H9 (cell line): ENCODE measurements at places on chromosomes 11 and 22. TPM values are rescaled to one million over a fixed set of nuclear protein-coding genes. Genes with fewer than 3 reads are reported as not detected.

GRCh38 chr11:75509020-75509720, 16.6 kb downstream of the GDPD5 start:
- no peaks in the 10 kb centered on the region for H3K36me3 ChIP-seq
- DNase-seq = no peak
- no peaks in the 10 kb centered on the region for H3K4me1 ChIP-seq
- H3K4me3 ChIP-seq = no peak overlapping the region

DNA sequence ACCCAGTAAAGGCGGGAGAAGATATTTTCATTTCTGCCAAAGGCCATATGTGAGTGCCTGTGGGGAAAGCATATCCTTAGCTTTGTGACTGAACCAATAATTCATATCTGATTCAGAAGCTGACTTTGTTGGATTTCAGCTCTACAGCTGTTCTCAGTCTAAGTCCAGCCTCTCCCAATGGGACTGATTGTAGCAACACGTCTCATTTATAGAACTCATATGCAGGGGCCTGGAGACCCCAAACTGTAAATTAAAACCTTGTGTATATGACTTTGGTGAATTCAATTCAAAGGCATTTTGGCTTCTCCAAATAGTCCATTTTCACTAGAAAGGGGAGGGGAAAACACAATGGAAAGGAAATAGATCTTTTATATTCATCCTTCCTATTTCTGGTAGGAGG, 250.4 kb upstream of the SORL1-AS1 start:
- no peak overlapping the region for H3K4me3 ChIP-seq
- H3K27me3 ChIP-seq = no peaks in the 10 kb centered on the region; the same call in 1 of the 2 replicates
- H3K4me1 ChIP-seq = no peaks in the 10 kb centered on the region
- DNase-seq = no peak
- H3K27ac ChIP-seq = no peak overlapping the region

- H3K27ac ChIP-seq = no peak overlapping the region
- no peak for DNase-seq
- H3K27me3 ChIP-seq = no peaks in the 10 kb centered on the region
- H3K36me3 ChIP-seq = peaks cover 55% of the 10 kb centered on the region
- peak overlapping the region; percentile 99 for H3K4me3 ChIP-seq
These were observed 2.5 kb downstream of the CSTF3 start for GRCh38 chr11:33158596-33159275.

DNA sequence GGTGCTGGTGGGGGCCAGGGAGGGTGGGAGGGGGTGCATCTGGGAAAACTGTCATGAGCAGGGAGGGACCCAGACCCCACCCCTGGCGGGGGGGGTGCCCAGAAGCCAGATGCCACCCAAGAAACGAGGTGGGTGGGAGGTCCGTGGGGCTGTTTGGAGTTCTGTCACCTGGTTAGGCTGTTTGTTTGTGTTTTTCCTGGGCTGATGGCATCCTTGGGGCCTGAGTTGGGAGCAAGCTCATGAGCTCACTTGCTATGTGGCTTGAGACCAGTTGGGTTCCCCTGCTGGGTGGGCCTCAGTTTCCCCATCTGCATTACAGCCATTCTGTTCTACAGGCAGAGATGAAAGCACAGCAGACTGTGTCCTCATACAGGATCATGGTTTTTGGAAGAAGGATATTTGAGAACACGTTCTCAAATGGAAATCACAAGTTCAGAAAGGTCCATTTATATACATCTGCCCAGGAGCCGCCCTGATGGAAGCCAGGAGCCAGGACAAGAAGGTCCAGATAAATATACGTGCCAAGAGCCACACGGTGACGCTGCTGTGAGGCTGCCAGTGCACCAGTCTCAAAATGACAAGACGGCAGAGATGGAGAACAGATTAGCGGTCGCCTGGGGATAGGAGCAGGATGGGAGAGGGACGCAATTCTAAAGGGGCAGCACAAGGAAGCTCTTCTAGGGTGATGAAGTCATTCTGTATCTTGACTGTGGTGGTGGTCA, 312.9 kb downstream of the MN1 start:
- no peaks in the 10 kb centered on the region for H3K4me1 ChIP-seq
- no peak for DNase-seq
- H3K27ac ChIP-seq = no peak overlapping the region
- no peaks in the 10 kb centered on the region for H3K27me3 ChIP-seq
- H3K36me3 ChIP-seq = peaks cover 15% of the 10 kb centered on the region

DNA sequence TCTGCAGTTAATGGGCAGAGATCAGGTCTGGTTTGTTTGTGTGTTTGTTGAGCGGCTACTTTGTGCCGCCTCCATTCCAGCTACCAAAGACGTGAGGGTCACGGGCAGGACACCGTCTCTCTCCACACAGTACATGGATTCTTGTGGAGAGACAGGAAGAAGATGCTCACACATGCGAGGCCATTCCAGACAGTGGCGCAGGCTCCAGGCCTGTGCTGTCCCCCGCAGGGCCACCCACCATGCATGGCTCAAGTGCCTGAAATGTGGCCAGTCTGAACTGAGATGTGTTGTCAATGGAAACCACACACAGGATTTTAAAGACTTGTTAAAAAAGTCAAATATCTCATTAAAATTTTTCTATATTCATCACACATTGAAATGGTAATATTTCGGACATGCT, 848.3 kb downstream of the TBC1D22A start:
- no peak for DNase-seq
- no peaks in the 10 kb centered on the region for H3K27me3 ChIP-seq
- H3K36me3 ChIP-seq = peaks cover 7% of the 10 kb centered on the region

DNA sequence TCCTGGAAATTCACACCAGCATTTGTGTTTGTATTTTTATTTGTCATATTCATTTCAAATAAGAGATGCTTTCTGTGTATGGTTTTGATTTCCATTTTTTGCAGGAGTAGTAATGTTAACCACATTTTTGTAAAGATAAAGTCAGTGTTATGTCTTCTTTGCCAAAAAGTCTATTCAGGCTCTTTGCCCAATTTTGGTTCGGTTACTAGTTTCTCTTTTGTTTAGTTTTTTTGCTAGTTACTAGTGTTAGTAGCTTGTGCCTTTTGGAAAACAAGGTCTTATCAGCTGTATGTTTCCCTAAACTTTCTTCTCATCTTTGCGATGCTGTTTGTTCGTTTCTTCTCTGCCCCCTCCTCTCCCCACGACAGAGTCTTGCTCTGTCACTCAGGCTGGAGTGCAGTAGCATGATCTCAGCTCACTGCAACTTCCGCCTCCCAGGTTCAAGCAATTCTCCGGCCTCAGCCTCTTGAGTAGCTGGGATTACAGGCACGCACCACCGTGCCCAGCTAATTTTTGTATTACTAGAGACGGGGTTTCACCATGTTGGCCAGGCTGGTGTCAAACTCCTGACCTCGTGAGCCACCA, 112.3 kb upstream of the GRK3 start:
- H3K36me3 ChIP-seq = peaks cover 13% of the 10 kb centered on the region
- no peaks in the 10 kb centered on the region for H3K27me3 ChIP-seq
- no peaks in the 10 kb centered on the region for H3K4me1 ChIP-seq
- no peak overlapping the region for H3K27ac ChIP-seq
- no peak overlapping the region for H3K4me3 ChIP-seq

SMC1B gene
- 0.11 TPM in 1 of 2 replicates, not detected in the other for total RNA-seq

DNA sequence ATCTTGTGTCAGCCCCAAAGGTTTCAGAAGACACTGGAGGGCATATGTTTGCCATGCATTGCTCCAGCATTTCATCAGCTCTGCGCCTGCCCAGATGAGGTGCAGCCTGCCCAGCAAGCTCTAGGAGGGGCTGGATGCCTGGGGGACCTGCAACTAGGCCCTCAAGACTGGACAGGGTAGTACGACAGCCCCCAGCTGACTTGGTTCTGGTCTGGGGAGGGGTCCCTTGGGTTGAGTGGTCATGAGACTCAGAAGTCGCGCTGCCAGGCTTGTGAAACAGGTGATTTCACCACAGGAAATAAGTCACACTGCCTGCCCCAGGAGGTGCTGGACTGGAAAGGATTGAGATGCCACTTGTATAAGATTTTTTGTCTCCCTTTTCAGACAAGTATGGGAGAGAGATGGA, 23.4 kb downstream of the TPBGL start:
- no peak overlapping the region for H3K27ac ChIP-seq
- no peak overlapping the region for H3K4me3 ChIP-seq
- DNase-seq = no peak
- H3K27me3 ChIP-seq = no peaks in the 10 kb centered on the region
- H3K36me3 ChIP-seq = no peaks in the 10 kb centered on the region

DNA sequence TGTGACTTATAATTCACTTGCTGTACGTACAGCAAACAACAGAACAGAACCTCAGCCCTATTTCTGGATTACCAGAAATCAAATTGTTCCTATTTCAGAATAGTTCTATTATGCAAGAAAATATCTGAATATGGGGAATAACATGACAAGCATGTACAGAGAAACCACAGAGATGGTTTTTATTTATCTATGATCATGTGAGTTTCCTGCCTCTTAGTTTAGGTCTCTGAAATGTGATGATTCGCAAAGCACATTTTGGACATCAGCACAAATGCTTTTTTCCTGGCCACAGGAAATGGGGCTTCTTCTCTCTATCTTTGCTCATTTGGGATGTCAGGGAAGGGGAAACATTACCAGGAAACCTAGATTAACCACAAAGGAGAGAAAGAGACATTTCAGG, 266.7 kb upstream of the CTSC start:
- DNase-seq = no peak
- no peaks in the 10 kb centered on the region for H3K27me3 ChIP-seq
- H3K27ac ChIP-seq = no peak overlapping the region
- H3K4me3 ChIP-seq = no peak overlapping the region
- H3K36me3 ChIP-seq = no peaks in the 10 kb centered on the region
- H3K4me1 ChIP-seq = no peaks in the 10 kb centered on the region

YPEL1 gene
- total RNA-seq = 5.4 and 8.1 TPM in 2 replicates

GRCh38 chr11:2264366-2265053, 5.9 kb downstream of the ASCL2 start:
- DNase-seq = no peak
- no peaks in the 10 kb centered on the region for H3K36me3 ChIP-seq
- peaks cover 11% of the 10 kb centered on the region; the same call in 1 of the 2 replicates for H3K27me3 ChIP-seq
- H3K27ac ChIP-seq = no peak overlapping the region

DNA sequence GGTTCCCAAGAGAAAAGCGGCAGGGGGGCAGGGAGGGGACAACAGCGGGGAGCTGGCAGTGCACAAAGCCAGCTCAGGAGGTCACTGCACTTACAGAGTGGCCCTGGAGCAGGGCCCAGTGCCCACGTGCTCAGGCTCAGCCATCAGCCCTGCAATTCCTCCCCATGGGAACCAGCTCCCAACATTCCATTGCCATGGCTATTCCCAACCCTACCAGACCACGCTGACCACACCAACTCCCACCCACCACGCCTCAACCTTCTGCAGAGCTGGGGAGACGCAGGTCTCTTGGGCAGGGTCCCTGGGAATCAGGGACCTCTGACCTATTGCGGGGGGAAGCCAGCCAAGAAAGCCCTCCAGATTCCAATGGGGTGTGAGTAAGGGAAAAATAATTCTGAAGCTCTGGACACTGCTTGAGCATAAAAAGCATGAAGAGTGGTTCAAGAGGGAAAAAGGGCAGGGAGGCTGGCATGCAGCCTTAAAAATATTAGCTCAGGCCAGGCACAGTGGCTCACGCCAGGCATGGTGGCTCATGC, 38.3 kb upstream of the TFIP11 start:
- H3K36me3 ChIP-seq = peaks cover 16% of the 10 kb centered on the region
- no peaks in the 10 kb centered on the region for H3K27me3 ChIP-seq
- peak overlapping the region; percentile 63; the same call in 1 of the 3 replicates for H3K4me3 ChIP-seq
- no peak overlapping the region for H3K27ac ChIP-seq

DNA sequence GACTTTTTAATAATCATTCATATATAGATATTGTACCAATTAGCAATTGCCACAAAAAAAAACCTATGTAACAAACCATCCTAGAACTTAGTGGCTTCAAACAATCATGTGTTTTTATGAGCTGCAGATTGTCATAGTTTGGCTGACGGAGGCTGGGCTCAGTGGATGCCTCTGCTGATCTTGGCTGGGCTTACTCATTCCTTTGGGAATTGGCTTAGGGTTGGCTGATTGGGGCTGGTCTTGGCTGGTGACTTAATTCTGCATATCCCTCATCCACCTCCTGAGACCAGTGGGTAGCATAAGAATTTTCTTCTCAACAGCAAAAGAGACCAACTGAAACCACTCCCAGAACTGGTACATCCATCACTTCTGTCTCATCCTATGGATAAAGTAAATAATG, 57.9 kb upstream of the PHF21B start:
- H3K36me3 ChIP-seq = peaks cover 7% of the 10 kb centered on the region
- peaks cover 2% of the 10 kb centered on the region; the same call in 1 of the 2 replicates for H3K4me1 ChIP-seq
- H3K4me3 ChIP-seq = no peak overlapping the region
- DNase-seq = no peak

PICK1 gene
- total RNA-seq = 34.9 and 35.7 TPM in 2 replicates

DNA sequence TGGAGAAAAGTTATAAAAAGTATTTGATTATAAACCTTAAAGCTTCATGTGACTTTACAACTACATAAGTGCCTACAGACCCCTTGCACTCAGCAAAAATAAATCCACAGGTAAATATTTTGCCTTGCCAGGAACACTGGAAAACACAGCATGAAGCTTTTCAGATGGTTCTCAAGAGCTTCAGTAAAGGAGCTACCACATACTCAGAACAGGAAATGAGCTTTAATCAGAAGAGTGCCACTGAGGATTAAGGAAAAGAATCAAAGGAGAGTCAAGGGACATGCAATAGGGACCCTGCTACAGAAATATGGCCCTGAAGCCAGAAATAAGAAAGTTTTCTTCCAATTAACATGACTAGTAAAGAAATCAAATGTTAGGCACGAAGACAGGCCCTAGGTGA, 1.2 kb downstream of the CASP1 start:
- no peak for DNase-seq
- H3K4me3 ChIP-seq = no peak overlapping the region
- no peak overlapping the region for H3K27ac ChIP-seq
- peaks cover 5% of the 10 kb centered on the region; the same call in 2 of the 3 replicates for H3K36me3 ChIP-seq
- no peaks in the 10 kb centered on the region for H3K27me3 ChIP-seq

DNA sequence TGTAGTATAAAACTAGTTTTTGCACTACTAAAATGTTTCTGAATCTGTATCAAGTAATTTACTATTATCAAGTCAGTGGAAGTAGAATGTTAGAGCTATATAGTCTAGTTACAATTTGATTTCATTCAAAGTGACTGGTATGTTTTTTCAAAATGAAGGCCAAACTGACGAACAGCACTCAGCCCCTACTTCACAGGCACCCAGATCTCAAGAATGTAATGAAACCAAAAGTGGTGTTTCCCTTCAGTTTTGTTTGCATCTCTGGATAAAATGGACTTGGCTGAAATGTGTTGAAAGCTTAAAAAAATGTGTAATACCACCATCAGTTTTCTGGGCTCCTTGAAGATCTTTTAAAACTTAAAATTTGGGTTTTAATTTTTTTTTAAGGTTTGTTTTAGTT, 46.4 kb downstream of the QSER1 start:
- no peak overlapping the region for H3K27ac ChIP-seq
- no peaks in the 10 kb centered on the region for H3K27me3 ChIP-seq
- no peaks in the 10 kb centered on the region for H3K4me1 ChIP-seq
- no peak for DNase-seq

RAG1 gene
- total RNA-seq = 0.50 and 0.70 TPM in 2 replicates

NUP50 gene
- 125 and 134 TPM in 2 replicates for total RNA-seq

GRCh38 chr22:49726701-49727101, 101.0 kb downstream of the BRD1 start:
- H3K27me3 ChIP-seq = no peaks in the 10 kb centered on the region; the same call in 1 of the 2 replicates
- DNase-seq = no peak
- H3K4me3 ChIP-seq = no peak overlapping the region
- no peaks in the 10 kb centered on the region; the same call in 2 of the 3 replicates for H3K36me3 ChIP-seq

- no peaks in the 10 kb centered on the region for H3K4me1 ChIP-seq
- no peak overlapping the region for H3K27ac ChIP-seq
- DNase-seq = no peak
- no peaks in the 10 kb centered on the region for H3K36me3 ChIP-seq
- H3K27me3 ChIP-seq = no peaks in the 10 kb centered on the region
- no peak overlapping the region for H3K4me3 ChIP-seq
These were observed 236.8 kb downstream of the MN1 start for GRCh38 chr22:27564806-27565205.
